ENCODE measurements at places on chromosomes 2 and 18.

GRCh38 chr2:39492095-39492590, 55.1 kb upstream of the MAP4K3 start:
- no peak for DNase-seq

DNA sequence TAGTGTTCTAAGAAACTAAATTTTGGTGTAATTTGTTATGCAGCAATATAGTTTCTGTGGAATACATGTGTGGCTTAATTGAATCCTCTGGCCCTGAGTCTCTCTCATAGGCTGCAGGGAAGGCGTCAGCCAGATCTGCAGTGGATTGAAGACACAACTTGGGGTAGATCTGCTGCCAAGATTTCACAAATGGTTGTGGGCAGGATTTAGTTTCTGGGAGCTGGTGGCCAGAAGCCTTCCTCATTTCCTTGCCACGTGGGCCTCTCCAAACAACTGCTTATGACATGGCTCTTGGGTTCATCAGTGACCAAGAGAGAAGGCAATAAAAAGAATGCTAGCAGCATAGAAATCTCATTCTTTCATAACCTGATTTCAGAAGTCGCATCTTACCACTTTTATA, 28.2 kb downstream of the CCDC102B start:
- DNase-seq: no peak

- no peak for DNase-seq
These were observed 136.1 kb upstream of the CHAC2 start for GRCh38 chr2:53631313-53632125.

- no peak for DNase-seq
These were observed 55.9 kb upstream of the ZNF385B start for GRCh38 chr2:179917272-179917671.

DNA sequence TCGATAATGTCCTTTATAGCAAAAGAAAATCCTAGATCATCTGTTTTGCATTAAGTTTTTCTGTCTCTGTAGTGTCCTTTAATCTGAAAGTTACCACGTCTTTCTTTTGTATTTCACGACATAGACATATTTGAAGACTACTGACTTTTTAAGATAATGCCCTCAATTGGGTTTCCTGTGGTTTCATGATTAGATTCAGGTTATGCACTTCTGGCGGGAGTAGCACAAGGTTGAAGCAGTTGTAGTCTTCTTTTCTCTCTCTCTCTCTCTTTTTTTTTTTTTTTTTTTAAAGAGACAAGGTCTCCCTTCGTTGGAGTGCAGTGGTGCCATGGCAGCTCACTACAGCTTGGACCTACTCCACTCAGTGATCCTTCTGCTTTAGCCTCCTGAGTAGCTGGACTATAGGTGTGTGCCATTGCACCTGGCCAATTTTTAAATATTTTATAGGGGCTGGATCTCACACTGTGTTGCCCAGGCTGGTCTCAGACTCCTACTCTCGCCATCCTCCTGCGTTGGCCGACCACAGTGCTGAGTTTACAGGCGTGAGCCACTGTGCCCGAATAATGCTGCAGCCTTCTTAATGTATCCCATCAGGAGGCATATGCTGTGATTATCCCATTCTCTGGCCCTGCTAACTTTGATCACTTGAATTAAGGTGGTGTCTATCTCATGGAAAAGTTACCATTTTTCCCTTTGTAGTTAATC, 3.9 kb downstream of the INPP4A start:
- DNase-seq: no peak

- DNase-seq: no peak
These were observed 95.2 kb upstream of the SIX2 start for GRCh38 chr2:45104429-45104828.

DNA sequence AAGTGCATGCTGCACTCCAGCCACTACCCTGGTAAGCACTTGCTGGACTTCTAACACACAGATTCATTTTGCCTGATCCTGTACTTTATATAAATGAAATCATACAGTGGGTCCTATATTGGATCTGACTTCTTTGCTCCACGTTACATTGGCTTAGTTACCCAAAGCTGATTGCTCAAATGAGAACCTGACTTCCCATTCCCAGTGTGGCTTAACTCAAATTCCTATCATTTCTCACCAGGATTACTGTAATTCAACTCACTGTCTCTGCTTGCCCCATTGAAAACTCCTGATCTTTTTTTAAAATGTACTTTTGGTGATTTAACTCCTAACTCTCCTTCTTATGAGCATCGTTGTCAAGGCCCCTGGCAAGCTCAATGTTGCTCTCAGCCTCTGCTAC, 1.4 kb downstream of the RSAD2 start:
- DNase-seq: no peak

DNA sequence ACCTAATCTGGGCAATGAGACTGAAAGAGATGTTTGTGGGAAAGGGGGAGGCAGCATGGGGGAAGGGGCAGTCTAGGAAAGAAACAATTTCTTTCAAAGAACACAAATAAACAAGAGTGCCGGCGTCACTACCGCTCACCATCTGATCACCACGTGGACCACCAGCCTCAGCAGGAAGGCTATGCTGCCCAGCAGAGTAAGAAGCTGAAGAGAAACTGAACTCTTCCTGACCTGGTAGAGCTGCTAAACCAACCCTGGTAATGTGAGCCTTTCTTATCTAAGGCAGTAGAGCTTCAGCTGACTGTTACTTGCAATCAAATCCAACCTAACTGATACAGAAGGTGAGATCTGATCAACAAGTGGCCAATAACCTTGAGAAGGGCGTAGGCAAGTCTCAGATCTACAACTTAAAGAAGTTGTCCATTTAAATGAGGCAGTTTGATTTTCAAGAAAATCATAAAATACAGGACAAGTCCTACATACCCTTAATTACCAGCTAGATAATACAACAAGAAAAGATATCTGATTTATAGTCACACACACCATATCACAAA, 44.2 kb upstream of the SPTBN1 start:
- DNase-seq: no peak

DNA sequence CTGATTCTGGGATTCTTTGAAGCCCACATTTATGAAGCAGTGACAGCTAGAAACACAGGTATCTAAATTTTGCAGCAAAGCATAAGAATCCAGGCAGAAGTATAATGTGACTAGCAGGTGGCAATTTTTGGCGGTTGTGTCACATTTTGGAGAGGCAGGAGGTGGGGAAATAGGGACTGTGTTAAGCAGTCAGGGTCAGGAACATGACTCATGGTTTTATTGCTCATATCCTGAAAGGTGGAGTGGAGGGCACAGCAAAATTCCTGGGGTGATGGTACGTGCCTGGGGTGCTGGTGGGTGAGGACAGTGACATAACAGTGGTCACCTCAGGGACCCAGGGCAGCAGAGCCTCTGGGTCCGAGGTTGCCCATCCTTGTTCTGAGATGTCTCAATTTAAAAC, 63.5 kb upstream of the TTN start:
- DNase-seq: no peak

GRCh38 chr2:237663517-237664110, 36.2 kb downstream of the LRRFIP1 start:
- peak; percentile 58 for DNase-seq

- no peak for DNase-seq
These were observed 36.9 kb downstream of the MAIP1 start for GRCh38 chr2:199992296-199992695.

DNA sequence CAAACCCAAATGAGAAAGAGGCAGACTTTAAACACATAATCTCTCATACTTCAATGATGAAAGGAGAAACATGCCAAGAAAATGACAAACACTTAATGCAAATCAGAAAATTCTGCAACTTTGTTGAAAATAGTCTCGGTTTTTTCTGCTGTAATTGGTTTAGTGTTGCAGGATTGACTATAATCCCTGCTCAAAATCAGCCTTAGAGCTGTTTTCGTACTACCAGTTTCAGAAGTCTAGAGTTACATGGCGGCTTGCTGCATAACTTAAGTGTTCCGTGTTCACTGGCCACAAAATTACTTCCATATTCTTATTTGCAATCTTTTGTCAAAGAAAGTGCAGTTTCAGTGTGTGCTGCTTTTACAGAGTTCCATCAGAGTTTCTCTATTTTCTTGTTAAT, 48.9 kb upstream of the ITGAV start:
- no peak for DNase-seq

Measured in kidney (tissue), 22 donors.